ENCODE measurements at places on chromosomes 11 and 22.

GRCh38 chr11:34501500-34501899 is 12.1 kb downstream of the ELF5 start:
- DNase-seq, result peak; percentile 73

DNA sequence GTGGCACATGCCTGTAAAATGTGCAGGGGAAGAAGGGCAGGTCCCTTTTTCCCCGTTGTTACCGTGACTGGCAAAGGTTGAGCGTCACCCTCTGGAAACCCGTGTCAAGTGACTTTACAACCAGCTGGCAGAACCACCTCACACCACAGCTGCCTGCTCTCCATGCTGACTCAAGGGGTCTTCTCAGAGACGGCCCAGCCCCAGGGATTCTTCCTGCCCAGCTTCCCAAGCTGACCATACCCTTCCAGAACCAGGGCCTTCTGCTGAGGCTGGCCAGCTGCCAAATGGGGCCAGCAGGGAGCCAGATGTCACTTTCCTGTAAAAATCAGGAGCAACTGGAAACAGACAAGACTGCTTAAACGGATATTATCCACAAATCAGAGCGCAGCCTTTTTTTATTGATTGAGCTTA is 6.3 kb downstream of the PC start:
- DNase-seq, result no peak

- DNase-seq, result no peak
Observed at GRCh38 chr22:39147335-39148025, 5.0 kb downstream of the CBX7 start.

GRCh38 chr22:43654271-43654670 is 157.8 kb downstream of the EFCAB6 start:
- no peak for DNase-seq

GRCh38 chr11:109960831-109961230 is 132.4 kb upstream of the ZC3H12C start:
- DNase-seq, result peak; percentile 84

- DNase-seq, result no peak
Observed at GRCh38 chr11:121533601-121534000, 80.8 kb upstream of the SORL1-AS1 start.

DNA sequence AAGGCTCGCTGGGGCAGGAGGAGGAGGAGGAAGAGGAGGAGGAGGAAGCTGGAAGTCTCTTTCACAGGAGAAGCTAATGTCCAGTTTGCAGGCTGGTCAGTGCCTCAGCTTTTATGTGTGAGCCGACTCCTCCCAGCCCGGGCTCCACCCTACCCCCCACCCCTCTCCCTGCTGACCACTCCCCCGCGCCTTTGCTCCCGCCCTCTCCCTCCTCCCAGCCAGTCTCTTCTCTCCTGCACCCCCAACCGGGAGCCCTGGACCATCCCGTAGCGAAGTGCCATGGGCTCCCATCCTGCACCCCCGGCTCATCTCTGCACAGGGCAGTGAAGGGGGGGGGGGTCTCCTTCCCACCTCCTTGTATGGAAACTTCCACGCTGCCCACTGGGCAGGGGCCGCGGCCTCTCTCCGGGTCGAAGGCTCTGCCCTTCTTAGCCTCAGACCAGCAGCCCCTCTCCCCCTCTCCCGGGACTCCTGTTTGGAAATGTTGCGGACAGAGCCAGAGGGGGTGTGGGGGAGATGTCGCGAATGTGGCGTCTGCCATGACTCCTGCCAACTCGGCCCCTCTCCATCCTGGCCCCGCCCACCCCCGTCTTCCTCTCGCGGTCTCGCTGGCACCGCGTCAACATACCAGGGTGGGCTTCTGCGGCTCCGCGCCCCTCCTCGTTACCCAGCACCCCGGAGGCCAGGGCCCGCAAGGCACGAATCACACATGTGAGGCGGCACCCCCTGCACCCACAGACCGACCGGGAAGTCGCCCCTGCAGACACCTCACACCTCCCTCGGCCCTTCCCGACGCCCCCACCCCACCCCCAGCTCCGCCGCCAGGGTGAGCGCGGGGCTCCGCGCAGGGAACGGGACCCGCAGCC is 1.8 kb downstream of the IGF2 start:
- no peak for DNase-seq

DNA sequence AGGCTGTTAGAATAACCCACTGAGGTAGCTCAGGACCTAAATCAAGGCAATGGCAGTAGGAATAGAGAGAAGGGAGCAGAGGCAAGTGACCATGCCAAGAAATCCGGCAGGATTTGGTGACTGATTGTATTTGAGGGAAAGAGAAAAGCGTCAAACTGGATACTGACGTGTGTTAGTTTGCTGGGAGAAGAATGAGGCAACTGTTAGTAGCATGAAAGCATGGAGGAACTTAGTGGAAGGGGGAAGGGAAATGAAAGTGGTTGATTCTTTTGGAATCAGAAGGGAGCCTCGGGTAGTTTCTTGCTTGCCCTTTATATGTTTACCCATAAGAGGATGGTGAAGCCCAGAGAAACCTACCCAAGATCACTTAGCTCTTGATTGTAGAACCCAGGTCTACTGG is 8.3 kb downstream of the PPFIBP2 start:
- DNase-seq, result no peak

DNA sequence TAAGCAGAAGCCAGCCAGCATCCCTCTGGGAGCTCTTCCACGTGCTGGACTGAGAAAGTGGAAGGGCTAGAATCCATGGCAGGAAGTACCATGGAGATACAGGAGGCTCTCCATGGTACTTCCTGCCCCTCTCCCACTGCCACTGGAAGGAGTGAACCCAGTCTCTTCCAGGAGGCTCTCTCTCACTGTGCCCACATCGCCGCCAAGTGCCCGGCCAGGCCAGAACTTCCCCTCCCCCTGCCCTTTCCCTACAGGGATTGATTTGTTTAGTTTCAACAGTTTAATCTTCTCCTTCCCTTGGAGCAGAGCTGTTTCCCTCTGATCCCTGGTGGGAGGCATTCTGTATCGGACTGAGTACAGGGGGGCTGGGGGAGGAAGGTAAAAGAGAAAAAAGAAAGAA is 133.6 kb downstream of the DSCAML1 start:
- no peak for DNase-seq

- no peak for DNase-seq
Observed at GRCh38 chr11:72048766-72049460, 31.4 kb downstream of the NUMA1 start.

DNA sequence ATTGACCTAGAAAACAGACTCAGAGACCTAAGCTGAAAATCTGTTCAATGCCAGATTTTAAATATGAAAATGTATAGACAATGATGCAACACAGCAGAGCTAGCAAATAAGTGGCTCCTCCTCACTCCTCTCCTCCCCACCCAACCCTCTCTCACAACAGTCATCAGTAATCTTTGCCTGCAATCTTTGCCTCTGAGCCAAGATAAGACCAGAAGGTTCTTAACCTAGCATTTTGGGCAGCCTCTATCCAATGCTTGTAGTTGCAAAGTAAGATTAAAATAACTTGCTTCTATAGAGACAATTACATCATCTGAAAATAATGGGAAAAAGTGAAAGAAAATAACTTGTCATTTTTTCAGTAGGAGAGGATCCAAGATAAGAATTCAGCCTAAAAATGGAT is 117.3 kb downstream of the PARVA start:
- DNase-seq, result no peak

- no peak for DNase-seq
Observed at GRCh38 chr11:1040428-1041148, 4.1 kb upstream of the MUC6 start.

DNA sequence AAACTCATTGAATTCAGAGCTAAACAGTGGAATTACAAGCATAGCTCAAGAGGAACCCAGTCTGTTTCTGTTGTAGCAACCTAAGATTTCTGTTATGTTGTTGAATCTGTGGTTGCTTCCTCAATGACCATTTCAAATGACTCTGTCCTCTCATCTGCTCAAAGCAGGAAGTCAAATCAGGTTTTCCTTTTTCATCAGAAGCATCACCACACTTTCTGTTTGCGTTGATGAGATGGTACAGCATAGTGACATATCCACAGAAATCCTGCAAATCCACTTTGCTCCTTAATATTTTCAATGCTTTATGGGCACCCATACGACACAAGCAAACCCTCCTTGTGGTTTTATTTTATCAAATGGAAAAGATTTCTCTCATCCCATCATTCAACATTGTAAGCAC is 12.6 kb upstream of the UCP2 start:
- DNase-seq, result no peak

GRCh38 chr11:63839508-63840355 is 822 bp downstream of the MARK2 start:
- no peak for DNase-seq

DNA sequence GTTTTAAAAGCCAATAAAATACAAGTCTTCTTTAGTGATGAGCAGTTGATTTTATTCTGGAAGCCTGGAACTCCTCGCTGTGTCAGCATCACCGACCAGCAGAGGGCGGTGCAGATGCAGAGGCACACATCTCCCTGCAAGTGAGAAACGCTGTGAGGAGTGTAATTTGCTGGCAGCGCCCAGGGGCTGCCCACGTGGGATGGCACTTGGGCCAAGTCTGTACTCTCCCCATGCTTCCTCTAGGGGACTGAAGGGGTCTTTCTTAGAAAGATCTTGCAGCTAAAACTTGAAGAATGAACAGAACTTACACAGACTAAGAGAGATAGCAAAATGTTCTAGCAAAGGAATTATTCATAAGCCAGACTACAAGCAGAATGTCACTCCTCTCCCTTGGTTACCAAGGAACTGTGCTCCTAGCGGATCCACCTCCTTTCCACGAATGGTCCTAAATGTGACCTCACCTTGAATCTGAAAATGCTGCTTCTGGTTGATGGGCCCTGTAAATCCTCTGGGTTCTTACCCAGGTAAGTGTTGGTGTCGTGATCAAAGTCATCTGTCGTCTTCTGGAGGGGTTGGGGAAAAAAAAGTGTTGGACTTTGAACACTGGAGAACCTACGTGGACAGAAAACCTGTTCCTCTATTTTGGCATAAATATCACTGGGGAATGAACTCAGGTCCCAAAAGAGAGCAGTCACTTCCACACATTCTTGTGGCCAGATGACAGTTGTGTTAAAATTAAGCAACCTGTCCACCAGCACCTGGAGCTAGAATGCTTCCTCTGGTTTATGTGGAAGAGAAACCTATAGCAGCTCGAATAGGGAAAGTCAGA is 31.8 kb downstream of the CNTF start:
- DNase-seq, result peak; percentile 32

DNA sequence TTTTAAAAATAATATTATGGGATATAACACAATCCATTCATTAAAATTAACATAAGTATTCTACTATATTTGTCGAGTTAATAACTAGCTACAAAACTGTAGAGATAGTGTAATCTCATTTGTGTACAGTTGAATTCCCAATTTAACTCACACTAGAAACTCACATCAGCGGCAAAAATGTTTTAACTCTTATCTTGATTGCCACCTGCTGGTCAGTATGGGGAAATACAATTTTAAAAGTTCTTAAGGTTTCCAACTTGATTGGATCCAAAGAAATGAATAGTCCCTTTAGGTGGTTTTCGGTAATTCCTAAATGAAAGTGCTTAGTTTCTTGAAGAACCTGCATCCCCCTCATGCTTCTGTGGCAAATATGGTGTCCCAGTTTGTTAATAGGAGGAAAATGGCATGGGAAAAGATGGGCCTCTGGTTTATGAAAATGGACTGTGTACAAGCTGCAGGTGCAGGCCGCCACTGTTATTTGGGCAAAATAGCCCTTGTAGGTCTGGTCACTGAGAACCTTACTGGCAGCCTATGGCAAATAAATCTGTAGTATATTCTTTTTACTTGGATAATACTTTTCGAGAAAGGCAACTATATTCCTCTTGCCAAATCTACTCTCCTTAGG is 33.7 kb upstream of the SLC17A6 start:
- no peak for DNase-seq

DNA sequence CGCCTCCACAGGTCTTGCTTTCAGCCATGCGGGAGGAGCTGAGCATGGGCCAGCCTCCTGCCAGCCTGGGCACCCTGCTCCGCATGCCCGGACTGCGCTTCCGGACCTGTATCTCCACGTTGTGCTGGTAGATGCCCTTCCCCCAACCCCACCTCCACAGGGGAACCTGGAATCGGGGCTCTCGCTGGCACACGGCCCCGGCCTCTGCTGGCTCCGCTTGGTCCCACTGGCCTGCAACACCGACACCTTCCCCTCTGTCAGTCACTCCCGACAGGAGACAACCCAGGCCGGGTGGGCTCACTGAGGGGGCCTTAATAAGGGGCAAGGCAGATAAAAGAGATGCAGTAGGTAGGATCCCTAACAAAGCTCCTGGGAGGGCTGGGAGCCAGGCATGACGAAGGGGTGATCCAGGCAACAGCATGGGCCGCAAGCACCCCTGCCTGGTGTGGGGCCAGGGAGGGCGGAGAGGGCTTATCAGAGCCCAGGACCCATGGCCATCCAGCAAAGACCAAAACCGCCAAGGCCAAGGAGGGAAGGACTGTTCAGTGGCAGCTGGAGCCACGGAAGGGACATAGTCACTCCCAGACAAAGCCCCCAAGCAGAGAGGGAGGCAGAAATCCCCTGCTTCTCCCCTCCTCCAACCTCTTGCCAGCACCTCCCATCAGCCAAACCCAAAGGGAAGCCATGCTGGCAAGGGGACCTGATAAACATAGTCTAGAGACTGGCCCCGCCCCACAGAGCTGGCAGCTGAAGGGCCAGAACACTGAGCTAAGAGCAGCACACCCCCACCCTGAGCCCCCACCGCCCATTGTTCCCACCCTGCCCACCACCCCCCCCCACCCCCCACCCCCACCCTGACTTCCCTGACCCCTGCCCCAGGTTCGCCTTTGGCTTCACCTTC is 8.0 kb downstream of the SLC22A12 start:
- no peak for DNase-seq

GRCh38 chr22:44735518-44736428 is 16.6 kb upstream of the ARHGAP8 start:
- DNase-seq, result no peak

- DNase-seq, result peak; percentile 44
Observed at GRCh38 chr11:130522284-130522961, 74.0 kb downstream of the ADAMTS15 start.

GRCh38 chr11:35180317-35181233 is 41.6 kb downstream of the CD44 start:
- peak; percentile 42 for DNase-seq

DNA sequence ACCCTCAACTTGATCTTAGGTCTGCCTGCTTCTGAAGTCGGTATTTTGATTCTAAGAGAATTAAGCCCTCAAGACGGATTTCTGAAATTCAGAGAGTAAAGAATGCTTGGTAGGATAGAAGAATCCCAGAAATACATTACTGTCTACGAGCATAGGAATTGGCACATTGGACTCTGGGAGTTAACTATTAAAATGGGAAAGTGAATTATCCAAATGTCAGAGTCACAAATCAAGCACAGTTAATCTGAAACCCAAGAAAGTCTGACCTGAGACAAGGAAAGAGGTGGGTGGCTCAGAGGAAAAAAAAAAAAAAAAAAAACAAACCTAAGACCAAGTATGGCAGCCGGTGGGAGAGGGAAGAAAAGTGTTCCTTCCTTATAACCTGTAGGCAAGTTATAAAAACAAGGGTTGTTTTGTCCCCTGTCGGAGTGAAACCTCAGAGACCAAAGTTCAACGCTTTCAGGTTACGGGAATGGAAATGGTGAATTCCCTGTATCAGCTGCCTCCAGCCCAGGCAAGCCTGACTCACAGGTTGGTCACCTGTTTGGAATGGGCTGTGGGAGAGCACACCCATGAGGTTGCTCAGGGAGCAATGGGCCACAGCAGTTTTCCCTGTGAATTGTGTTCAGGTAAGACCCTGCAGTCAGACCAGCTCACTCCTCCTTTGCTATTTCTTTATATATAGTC is 139.0 kb downstream of the ETS1 start:
- DNase-seq, result no peak

- DNase-seq, result no peak
Observed at GRCh38 chr11:68854273-68854958, 12.7 kb upstream of the CPT1A start.

- DNase-seq, result no peak
Observed at GRCh38 chr11:5317292-5317691, 6.8 kb downstream of the OR51B2 start.

Data from AG09309 (cell line).